ENCODE measurements at places on chromosomes 12 and 14.

DNA sequence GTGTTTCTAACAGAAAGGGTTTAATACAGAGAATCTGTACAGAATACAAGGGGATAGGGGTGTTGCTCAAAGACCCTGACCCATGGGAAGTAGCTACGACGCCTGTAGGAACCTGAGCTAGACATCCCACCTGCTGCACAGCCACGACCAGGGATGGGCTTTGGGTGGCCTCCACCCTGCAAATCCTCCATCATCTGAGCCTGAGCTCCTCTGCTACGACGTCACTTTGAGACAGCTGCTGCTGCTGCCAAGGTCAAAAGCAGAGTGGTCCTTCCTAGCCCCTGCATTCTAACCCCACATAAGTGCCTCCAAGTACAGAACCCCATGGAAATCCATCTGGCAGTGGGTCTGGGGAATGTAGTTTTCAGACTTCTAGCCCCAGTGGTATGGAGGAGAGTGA, 43.8 kb downstream of the JAG2 start:
- no peak for DNase-seq

- DNase-seq, result peak; percentile 26
Observed at GRCh38 chr14:69972755-69973154, 93.5 kb downstream of the SMOC1 start.

DNA sequence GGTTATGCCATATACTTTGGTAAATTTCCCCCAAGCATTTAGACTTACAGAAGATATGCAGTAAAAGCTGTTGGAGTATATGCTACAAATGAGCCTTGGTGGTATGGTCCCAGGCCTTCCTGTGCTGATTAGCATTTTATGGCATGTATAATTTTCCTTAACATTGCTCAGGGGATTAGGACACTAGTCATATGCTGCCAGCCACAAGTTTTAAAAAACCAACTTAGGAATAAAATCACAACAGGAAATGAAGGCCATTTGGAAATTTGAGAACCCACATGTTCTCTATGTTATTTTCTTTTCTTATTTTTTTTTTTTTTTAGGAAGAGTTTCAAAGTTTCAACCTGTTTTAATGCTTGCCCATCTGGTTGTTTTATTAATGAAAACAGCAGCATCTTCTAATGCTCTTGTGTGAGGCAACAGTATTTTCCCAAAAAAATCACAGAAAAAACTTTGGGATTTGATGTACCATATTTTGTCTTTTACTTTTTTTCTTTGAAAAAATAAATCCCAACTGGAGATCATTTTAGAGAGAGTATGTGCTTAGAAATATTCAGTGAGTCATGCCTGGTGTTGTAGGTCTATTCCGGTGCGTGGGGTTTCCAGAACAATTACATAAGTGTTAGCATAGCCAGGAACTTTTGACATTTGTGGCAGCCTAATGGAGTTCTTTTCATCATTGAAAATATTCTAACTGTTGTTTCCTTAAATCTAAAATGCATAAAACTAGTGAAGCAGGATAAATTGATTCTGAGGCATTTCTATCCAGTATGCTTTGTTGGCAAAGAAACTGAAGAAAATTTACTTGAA, 21.7 kb upstream of the DUSP6 start:
- no peak for DNase-seq

DNA sequence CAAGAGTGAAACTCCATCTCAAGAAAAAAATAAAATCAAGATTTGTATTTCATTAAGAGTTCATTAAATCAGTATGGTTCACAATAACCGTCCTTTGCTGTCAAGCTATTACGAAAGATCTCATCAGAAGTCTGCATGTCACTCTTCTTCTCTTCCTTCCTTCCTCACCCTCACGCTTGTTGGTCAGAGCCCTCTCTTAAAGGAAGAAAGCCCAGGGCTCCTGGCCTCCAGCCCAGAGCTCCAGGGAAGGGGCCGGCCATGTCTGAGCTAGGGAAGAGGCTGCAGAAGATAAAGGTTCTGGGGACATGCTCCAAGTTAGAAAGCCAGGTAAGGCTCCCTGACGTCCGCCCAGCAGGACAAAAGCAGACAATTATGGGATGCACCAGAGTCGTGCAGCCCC, 43.1 kb upstream of the DLK1 start:
- DNase-seq, result no peak

- peak; percentile 43 for DNase-seq
Observed at GRCh38 chr14:96001866-96002497, 37.2 kb upstream of the C14orf132 start.

DNA sequence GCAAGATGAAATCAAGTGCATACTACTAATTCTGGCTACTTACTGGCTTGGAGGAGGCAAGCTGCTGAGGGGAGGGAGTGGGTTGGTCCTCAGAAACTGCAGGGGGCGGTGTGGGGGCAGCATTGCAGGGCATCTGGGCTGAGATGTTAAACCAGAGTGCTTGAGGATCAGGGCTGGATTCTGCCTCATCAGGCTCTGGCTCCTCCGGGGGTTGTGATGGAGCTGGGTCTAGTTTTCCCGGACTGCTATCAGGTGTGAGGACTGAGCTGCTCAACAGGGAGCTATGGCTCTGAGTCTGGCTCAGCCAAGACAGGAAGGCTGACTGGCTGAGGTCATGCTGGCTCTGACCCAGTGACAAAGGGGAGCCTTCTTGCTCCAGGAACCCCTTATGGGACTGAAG, 28.6 kb downstream of the BAZ2A start:
- no peak for DNase-seq
